ENCODE measurements at places on chromosomes 13 and 19.

DNA sequence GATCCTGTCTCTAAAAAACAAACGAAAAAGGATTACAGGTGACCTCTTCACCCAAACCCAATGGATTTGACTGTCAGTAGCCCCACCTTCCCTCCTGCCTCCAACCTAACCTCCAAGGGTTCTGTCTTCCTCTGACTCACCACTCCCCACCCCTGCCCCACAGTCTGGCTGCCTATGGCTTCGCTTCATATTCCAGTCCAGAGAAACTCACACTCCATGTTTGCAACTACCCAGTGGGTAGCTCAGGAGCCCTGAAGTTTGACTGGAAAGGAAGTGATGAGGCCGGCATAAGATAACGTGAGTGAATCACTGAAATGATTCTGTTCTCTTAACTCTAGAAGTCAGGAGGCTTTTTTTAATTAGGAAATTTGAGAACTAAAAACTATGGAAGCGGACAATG is 303.9 kb downstream of the FOXO1 start:
- DNase-seq = no peak

DNA sequence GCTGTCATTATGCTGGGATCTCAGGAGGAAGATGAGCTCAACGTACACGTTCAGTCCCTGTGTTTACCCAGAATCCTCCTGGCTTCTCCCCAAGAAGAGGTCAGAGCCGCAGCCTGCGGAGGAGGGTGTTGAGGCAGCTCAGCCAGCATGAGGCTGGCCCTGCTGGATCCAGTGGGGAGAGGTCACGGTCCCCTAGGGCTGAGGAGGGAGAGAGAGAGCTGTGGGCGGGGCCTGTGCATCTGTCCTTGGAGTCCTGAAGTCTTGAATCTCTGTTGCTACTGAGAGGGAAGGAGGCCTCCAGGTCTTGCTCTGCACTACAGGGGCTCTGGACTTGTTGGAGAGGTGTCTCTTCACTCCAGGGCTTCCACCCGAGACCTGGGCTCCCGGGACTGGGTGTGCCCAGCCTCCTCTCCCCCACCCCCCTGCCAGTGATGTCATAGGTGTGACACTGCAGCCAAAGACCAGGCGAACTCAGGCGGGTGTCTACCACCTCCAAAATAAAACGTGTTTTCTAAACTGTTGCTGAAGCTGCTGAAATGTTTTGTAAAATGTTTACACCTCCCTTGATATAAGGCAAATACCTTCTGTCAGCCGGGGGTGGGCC is 77.9 kb upstream of the KCTD15 start:
- DNase-seq = no peak

- no peak for DNase-seq
Observed at GRCh38 chr19:2188708-2189385, 25.1 kb downstream of the DOT1L start.

DNA sequence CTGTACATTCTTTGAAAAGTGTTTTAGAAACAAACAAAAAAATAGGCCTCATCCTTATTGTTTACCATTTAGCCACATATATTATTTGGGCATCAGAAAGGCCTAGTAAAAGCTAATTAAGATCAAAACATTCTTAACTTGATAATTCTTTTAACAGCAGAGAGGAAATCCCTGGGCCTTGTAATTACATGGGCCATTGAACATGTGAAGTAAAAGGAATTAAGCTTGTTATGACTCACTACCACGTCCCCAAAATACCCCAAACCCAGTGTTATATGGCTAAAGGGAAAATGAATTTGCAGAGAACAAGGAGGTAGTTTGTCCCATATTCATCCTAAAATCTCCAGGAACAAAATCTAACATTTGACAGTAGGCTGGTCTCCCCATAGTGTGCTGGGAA is 439.8 kb downstream of the ITGBL1 start:
- no peak for DNase-seq

GRCh38 chr19:22783651-22784410 is at the start of gene ZNF99:
TSS of gene ZNF99 (minus strand) at chr19:22784151. CDS start at chr19:22784016, 135 bp downstream.
- DNase-seq = no peak

GRCh38 chr19:11422163-11423065 is 3.3 kb upstream of the RGL3 start:
- DNase-seq = peak; percentile 39
